ENCODE measurements at places on chromosomes 1 and 21.
A peak's percentile ranks its signal among the peaks of the same experiment; 100 is the strongest.

GRCh38 chr1:199064971-199065370 is 426.1 kb downstream of the PTPRC start:
- no peak for DNase-seq

- DNase-seq = no peak
Measured at GRCh38 chr1:184267747-184268146, 119.1 kb upstream of the C1orf21 start.

GRCh38 chr1:18166341-18166740 is 58.7 kb downstream of the IGSF21 start:
- no peak for DNase-seq

DNA sequence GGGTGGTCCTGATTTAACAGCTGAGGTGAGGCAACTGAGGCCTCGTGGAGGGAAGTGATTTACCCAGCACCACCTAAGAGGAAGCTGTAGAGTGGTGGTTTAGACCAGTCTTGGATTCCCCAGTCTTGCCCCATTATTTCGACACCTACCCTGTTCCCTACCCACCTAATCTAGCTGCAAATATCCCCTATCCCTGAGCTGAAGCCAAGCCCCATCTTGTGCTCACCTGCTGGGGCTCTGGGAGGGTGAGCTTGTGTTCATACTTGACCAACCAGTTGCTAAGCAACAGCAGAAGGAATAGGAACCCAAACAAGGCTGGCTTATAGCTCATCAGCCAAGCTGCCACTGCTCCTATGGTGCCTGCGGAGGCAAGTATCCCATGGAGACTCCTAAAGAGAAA is 2.0 kb downstream of the TEX46 start:
- DNase-seq = no peak

- DNase-seq = no peak
Measured at GRCh38 chr1:11530731-11531311, 51.9 kb downstream of the DISP3 start.

- DNase-seq = peak; percentile 70
Measured at GRCh38 chr1:36369061-36369861, 16.5 kb downstream of the STK40 start.

DNA sequence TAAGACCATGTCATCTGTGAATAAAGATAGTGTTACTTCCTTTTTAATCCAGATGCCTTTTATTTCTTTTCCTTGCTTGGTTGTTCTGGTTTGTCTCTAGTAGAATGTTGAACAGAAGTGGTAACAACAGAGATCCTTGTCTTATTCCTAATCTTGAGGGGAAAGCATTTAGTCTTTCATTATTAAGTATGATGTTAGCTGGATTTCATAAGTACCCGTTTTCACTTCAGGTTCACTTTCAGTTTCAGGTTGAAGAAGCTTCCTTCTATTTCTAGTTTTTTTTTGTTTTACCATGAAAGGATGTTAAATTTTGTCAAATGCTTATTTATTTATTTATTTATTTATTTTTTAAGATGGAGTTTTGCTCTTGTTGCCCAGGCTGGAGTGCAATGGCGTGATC is 22.3 kb upstream of the AGPAT3 start:
- DNase-seq = no peak

- no peak for DNase-seq
Measured at GRCh38 chr1:156465747-156466365, 34.7 kb downstream of the MEF2D start.

DNA sequence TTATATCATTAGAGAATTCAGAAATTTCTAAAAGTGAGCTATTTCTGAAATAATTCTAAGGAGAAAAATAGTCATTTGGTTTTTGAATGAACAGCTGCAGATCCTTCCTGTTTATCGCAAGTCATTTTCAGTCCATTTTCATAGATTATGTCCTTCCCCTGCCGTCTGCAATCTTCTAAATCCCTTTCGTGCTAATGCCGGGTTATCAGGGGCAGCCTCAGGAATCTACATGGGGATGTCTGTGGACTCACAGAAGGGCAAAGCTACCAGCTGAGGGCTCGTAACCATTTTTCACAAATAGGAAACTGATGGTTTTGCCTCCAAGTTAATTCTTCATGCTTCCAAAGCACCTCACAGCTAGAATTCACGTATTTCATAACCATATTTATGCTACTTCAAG is 23.0 kb downstream of the RCAN3 start:
- no peak for DNase-seq

- DNase-seq = no peak
Measured at GRCh38 chr21:45741691-45742090, 98.2 kb downstream of the PCBP3 start.

DNA sequence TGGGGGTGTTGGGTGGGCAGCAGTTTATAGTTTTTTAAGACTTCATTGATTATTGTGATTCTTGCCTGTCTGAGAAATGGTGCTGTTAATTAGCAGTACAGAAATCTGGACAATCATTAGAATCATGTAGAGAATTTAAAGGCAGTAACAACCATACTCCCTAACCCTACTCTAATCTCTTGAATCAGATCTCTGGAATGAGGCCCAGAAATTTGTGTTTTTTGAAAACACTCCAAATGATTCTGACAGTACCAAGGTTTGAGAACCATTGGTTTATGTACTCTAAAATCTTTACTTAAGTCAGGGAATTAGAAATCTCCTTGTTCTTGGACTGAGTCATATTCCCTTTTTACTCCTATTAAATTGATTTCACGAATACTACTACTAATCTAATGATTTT is 24.0 kb downstream of the FNBP1L start:
- peak; percentile 84 for DNase-seq

- DNase-seq = no peak
Measured at GRCh38 chr1:183920651-183921050, 115.7 kb downstream of the RGL1 start.

DNA sequence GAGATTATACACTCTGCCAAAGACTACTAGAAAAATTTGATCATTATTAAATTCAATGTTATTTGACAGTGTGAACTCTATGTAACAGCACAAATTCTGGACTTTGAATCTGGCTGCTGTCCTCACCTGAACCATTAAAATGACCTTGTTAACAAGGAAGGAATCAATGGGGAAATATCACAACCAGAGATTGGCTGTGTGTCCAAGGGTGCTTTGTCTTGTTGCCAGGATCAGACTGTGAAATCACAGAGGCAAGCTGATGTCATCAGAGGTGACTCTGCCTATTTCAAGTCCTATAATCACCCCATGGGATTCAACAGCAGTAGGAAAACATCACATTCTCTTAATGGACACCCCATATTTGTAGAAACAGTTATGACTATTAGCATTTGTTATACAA is 46.8 kb downstream of the ADAMTS5 start:
- no peak for DNase-seq

GRCh38 chr1:173333581-173333980 is 126.5 kb upstream of the TNFSF4 start:
- DNase-seq = peak; percentile 35

GRCh38 chr21:44395260-44395659 is 41.8 kb downstream of the TRPM2 start:
- DNase-seq = no peak

DNA sequence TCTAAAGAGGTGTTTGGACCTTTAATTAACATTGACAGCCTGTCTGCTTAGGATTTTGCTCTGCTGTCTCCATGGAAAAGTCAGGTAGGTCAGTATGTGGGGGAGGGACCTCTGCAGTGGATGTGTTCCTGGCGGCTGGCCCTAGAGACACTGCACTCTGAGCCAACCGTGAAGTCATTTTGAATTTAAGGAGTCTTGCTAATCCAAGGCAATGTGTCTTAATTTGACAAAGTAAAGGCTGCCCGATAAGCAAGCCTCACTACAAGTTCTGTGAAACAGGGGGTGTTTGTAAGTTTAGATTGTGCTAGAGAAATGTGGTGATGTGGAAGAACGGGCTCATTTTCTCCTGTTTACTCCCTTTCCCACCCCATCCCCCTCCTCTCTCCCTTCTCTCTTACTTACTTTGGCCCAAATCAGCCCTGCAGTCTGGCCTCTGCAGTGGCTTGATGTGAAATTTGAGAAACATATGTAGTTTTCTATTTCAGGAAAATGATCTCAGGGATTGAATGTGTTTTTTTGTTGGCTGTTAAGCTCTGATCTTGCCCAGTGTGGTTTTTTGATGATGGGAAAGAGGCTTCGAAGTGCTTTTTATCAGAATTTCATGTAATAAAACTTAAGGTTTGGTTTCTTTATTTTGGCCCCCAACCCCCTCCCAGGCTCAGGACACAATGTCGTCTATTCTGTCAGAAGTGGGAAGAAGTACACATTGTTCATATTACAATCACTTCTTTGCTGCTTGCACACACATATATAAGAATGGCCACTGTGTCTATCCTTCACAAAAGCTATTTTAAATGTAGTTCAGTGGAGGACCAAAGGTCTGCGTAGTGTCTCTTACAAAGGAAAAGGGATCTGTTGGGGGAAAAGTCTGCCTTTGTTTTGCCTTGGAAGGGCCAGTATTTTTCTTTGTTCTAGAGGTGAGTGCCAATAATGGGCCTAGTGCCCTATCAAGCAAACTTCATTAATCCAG is 96.6 kb downstream of the FGGY start:
- peak; percentile 87 for DNase-seq

- DNase-seq = no peak
Measured at GRCh38 chr1:180169640-180170195, 15.0 kb downstream of the QSOX1 start.

GRCh38 chr1:166975361-166976129 is at the start of gene ILDR2:
ILDR2 (minus strand) TSS chr1:166975540; CDS start chr1:166975268, 272 bp downstream.
- peak; percentile 14 for DNase-seq

DNA sequence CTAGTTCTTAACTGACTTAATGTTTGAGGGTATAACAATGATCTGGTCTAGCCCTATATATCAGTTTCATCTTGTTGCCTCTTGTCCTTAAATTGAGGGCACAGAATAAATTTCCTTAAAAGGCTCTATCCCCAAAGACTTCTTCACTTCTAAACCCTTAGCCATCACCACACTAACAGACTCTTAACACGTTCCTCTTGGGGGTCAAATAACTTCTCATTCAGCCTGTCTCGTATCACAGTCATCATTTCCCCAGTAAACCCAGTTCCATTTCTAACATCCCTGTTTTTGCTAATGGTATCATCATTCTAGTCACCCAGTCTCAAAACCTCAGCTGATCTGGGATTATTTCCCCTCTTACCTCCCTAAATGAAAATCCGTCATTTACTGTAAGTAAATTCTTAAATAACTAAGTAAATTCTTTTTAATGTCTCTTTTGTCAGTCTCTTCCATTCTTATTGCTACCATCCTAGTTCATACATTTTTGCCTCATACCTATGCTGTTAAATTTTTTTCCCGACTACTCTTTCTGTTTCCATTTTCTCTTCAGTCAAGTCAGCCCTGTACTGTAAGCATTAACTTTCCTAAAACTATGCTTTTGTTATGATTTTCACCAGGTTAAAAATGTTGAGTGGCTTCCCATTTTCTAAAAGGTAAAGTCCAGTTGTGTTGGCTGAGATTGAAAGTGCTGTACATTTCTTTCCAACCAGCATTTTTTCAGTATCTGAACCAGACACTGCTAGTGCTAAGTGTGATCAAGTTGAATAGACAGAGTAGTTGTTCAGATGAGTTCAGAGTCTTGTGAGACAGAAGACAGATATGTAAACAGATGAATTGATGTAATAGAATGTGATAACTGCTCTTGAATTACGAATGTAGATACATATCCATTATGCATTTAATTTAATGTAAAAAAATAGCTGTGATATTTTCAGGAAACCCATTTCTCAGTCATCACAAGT is 6.9 kb downstream of the CTTNBP2NL start:
- peak; percentile 49 for DNase-seq

DNA sequence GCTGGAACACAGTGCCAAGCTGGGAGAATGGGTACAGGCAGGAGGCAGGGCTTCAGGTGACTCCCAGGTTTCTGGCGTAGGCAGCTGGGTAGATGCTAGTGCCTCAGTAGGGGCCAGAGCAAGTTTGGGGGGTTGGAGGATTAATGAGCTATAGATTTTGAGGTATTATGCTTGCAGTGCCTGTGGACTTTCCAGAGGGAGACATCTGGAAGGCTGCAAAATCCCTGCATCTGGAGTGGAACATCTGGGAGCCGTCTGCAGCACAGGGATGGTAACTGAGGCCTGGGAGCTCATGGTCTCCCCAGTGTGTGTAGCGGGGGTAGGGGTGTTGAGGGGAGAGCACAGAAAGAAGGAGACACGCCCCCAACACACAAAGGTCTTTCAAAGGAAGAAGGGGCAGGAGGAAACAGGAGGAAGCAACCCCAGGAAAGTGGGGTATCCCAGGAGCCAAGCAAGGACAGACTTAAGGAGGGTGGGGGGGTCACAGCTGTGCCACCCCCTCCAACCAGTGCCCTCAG is 2.2 kb upstream of the PDZK1IP1 start:
- no peak for DNase-seq

DNA sequence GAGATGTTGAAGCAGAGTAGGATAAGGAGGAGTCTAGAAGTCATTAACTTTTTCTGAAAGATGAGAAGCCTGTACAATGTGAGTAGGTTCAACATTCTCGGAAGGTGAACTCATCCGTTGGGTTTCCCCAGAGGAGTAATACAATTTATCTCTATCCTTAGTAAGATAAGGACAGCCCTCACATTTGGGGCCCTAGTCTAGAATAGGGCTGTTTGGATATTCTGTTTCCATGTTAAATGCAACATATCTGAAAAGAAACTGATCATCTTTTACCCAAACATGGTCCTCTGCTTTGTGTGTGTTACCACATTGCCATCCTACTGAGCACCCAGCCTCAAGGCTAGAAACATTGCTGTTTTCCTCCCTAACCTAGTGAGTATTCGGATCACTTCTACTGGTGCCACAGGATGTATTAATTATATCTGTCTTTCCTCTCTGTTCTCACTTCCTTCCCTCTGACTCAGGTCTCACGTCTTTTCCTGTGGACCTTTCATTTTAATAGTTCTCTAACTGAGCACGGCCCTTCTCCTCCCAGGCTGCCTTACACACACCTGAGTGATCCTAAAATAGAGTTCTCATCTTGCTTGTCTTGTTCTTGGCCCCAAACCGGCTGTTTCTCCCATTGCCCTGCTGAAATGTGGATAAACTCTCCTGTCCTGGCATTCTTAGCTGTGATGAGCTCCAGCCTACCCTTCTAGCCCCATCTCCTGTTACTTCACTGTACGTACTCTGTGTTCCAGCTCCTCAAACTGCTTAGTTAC is 91.7 kb downstream of the CDC14A start:
- DNase-seq = no peak

DNA sequence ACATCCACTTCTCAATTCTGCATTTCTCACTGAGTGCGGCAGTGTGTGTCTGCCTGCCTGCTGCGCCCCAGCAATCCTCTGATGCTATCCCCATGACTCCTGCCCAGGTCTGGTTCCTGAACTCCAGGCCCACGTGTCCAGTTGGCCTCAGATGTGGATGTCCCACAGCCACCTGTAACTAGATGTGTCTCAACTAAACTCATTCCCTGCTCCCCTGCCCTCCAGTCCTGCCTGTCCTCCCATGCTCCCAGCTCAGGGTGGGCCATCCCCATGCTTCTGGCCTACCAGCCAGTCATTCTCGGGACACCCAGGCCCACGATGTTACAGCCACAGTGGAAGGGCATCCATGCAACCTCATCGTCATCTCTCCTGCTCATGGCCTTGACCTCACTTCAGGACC is 76.8 kb downstream of the STUM start:
- no peak for DNase-seq

DNA sequence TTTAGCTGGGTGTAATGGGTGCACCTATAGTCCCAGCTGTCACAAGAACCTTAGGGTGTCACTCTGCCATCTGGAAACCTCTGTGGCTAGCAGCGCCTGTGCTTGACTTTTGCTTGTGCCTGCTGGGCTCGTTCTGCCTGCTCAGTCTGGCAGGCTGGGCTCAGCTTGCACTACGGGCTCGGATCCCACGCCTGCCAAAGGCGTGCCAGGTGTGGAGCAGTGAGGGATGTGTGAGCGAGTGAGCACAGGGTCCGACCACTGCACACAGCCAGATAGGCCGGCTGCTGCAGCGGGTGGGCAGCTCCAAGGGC is 2.8 kb upstream of the LSM10 start:
- no peak for DNase-seq

- DNase-seq = no peak
Measured at GRCh38 chr1:214499732-214500131, 51.7 kb downstream of the PTPN14 start.
